Psoas muscle (tissue), 8 donors: ENCODE measurements at places on chromosomes 12 and 14. TPM values are rescaled to one million over a fixed set of nuclear protein-coding genes. Genes with fewer than 3 reads are reported as not detected.

- H3K4me3 ChIP-seq = no peak overlapping the region
- no peak overlapping the region for H3K27ac ChIP-seq
- no peaks in the 10 kb centered on the region for H3K4me1 ChIP-seq
- H3K36me3 ChIP-seq = no peaks in the 10 kb centered on the region
Observed at GRCh38 chr14:77224212-77224611, 42.6 kb downstream of the TMEM63C start.

DNA sequence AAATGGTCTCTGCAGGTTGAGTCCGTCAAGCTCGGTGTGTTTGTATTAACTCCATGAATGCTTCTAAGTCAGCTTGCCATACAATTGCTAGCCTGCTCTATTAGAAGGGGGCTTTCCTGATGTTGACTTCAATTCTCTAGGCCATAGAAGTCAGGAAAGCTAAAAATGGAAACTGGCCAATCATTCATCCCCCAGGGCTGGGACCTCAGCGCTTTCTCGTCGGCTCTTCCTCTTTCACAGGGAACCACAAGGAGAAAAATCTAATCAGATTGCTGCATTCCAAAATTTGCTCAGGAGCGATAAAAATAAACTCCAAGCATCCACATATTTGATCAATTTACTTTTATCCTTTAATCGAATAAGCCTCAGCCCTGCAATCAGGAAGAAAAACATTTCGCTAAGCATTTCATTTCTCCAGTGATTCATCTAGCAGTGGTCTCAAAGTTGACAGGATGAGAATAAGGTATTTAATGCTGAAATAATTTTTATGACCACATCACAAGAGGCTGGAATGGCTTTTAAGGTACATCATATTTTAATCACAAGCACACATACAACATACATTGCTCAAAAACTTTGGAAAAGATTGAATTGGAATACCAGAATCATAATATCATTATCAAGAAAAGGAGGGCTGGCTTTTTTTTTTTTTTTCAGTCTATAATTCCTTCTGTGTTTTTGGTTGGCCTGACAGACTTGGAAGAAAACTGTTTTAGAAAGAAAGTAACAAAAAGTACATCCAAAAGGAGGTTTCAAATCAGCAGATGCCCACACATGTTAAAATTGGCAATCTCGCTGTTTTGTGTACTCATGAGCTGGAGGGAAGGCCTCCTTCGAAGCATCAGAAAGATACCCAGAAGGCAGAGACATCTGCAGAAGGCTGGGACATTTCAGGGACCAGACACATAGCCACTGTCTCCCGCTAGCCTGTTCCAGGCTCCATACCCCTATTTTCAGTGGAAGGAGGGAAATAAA, 316.3 kb downstream of the NUAK1 start:
- H3K27ac ChIP-seq = no peak overlapping the region
- no peak overlapping the region for H3K4me3 ChIP-seq
- peaks cover 30% of the 10 kb centered on the region for H3K4me1 ChIP-seq
- no peaks in the 10 kb centered on the region for H3K36me3 ChIP-seq
- no peaks in the 10 kb centered on the region for H3K27me3 ChIP-seq

- no peaks in the 10 kb centered on the region for H3K27me3 ChIP-seq
- H3K4me3 ChIP-seq = peak overlapping the region; percentile 87
- no peak for DNase-seq
- peaks cover 39% of the 10 kb centered on the region for H3K36me3 ChIP-seq
Observed at GRCh38 chr14:90398315-90398839, 1.5 kb downstream of the CALM1 start.

GRCh38 chr12:132471011-132471857, 18.7 kb upstream of the FBRSL1 start:
- no peak overlapping the region for H3K27ac ChIP-seq
- H3K4me3 ChIP-seq = no peak overlapping the region
- H3K4me1 ChIP-seq = no peaks in the 10 kb centered on the region
- H3K36me3 ChIP-seq = no peaks in the 10 kb centered on the region
- peaks cover 8% of the 10 kb centered on the region for H3K27me3 ChIP-seq

DNA sequence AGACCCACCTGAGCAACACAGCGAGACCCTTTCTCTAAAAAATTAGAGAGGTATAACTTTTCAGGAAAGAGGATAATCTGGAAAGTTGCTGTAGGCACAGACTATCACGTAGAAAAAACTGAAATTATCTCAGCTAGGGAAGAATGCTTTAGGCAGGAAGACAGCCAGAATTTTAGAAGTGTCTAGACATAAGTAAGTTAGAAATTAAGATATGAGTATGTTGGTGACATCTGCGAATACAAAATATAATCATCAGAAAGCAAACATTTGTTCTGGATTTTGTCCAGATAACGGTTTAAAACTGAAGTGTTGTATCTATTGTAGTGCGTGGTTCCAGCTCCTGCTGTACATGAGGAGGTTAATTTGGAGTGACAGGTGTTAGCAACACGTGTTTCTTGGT, 123.2 kb downstream of the FBXL14 start:
- no peak overlapping the region for H3K27ac ChIP-seq
- H3K27me3 ChIP-seq = no peaks in the 10 kb centered on the region
- no peak for DNase-seq
- no peaks in the 10 kb centered on the region for H3K36me3 ChIP-seq
- peaks cover 22% of the 10 kb centered on the region for H3K4me1 ChIP-seq

GRCh38 chr12:26987634-26988424, 26.4 kb downstream of the TM7SF3 start:
- H3K27me3 ChIP-seq = no peaks in the 10 kb centered on the region
- H3K36me3 ChIP-seq = peaks cover 4% of the 10 kb centered on the region
- H3K4me1 ChIP-seq = no peaks in the 10 kb centered on the region

DNA sequence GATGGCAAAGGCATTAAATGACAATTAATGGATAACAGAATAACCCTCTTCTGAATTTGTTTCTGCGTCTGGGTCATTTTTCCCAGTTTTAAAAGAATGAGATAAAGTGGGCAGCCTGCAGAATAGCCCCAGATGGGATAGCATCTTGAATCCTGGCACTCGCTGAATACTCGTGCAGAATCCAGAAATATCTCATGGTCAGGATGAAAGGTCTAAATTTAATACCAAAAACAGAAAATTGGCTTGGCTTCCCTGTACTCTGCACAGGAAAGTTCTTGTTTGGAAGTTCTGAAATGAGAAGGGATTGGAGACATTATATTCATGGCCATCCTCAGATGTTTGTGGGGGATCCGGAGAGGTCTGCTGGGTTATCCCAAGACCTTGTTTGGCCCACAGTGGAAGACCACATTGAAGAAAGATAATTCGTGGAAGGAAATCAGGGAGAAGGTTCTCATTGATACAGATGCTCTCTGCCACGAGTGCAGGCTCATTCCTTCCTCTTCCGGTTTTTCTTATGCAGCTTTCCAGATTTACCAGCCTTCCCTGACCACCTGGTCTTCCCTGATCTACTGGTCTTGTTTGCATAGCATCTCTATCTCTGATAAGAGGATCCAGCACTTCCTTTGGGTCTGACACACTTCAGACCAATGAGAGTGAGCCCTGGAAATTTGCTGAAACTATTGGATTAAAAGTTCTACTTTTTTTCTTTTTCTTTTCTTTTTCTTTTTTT, 6.0 kb upstream of the IFT81 start:
- no peaks in the 10 kb centered on the region for H3K4me1 ChIP-seq
- no peak for DNase-seq
- no peak overlapping the region for H3K4me3 ChIP-seq

DNA sequence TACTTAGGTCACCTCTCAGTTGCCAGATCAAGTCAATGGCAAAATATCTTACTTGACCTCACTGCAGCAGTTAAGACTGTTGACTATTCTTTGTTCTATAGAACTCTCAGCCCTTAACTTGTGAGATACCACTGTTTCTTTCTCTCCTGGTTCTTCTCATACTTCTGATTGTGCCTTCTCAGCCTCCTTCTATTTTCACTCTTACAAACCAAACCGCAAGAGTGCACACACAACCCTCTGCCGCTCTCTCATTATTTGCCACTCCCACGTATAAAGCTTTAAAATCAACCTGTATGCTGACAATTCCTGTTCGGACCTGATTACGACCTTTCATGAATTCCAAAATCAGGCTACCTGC, 4.5 kb downstream of the E2F7 start:
- peaks cover 4% of the 10 kb centered on the region for H3K27me3 ChIP-seq
- H3K4me3 ChIP-seq = no peak overlapping the region
- H3K4me1 ChIP-seq = peaks cover 8% of the 10 kb centered on the region
- no peak for DNase-seq
- no peaks in the 10 kb centered on the region for H3K36me3 ChIP-seq

GRCh38 chr14:24481622-24482324, 26.3 kb downstream of the CMA1 start:
- H3K36me3 ChIP-seq = no peaks in the 10 kb centered on the region
- H3K27me3 ChIP-seq = peaks cover 2% of the 10 kb centered on the region
- no peak overlapping the region for H3K27ac ChIP-seq
- DNase-seq = peak; percentile 17

EID3 gene
- 0.56 TPM for polyA plus RNA-seq

- H3K27me3 ChIP-seq = no peaks in the 10 kb centered on the region
- H3K27ac ChIP-seq = no peak overlapping the region
- no peak for DNase-seq
- H3K4me1 ChIP-seq = no peaks in the 10 kb centered on the region
Observed at GRCh38 chr12:130677957-130678558, 38.0 kb downstream of the RIMBP2 start.
